ENCODE measurements at places on chromosomes 12 and 14.
A peak's percentile ranks its signal among the peaks of the same experiment; 100 is the strongest.

- no peak for DNase-seq
Observed at GRCh38 chr12:3352230-3352629, 138.8 kb upstream of the PRMT8 start.

DNA sequence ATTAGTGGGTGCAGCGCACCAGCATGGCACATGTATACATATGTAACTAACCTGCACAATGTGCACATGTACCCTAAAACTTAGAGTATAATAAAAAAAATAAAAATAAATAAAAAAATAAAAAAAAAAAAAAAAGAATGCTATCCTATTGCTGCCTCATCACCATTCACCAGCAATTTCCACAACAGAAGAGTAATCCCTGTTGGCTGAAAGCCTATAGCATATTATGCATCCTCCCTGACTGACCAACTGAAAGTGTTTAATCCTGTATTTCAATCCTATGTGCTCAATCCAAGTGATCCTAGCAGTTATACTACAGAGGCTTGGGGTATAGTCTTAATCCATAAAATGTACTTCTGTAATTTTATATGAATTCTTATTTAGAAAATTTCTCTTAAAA, 18.5 kb downstream of the DICER1 start:
- DNase-seq, result no peak

GRCh38 chr14:21093769-21094681, 4.4 kb downstream of the ZNF219 start:
- no peak for DNase-seq

GRCh38 chr12:20963762-20964161, 153.3 kb downstream of the SLCO1B3 start:
- no peak for DNase-seq

GRCh38 chr12:43396671-43397070, 155.3 kb downstream of the ADAMTS20 start:
- no peak for DNase-seq

DNA sequence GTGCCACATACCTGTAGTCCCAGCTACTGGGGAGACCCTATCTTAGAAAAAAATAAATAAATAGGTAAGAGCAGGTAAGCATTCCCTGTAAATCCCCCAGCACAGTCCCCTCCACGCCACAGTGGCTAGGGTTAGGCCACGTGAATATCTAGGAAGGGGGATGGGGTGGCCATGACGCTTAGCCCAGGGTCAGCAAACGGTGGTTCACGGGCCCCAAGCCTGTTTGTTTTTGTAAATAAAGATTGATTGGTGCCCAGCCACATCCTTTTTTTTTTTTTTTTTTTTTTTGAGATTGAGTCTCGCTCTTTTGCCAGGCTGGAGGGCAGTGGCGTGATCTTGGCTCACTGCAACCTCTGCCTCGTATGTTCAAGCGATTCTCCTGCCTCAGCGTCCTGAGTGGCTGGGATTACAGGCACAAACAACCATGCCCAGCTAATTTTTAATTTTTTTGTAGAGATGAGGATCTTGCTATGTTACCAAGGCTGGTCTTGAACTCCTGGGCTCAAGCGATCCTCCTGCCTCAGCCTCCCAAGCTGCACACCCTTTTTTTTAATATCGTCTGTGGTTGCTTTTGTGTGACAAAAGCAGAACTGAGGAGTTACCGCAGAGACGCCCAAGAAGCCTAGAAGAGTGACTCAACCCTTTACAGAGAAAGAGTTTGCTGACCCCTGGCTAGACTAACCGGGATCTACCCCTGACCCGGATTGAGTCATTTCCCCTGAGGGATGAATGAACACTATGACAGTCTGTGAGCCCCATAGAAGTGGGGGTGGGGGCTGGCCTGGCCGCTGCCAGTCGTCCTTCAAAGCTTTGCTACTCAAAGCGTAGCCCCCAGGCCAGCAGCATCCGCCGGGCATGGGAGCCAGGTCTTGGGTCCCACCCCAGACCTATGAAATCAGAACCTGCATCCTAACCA, 113.7 kb upstream of the NCOR2 start:
- DNase-seq, result peak; percentile 36

DNA sequence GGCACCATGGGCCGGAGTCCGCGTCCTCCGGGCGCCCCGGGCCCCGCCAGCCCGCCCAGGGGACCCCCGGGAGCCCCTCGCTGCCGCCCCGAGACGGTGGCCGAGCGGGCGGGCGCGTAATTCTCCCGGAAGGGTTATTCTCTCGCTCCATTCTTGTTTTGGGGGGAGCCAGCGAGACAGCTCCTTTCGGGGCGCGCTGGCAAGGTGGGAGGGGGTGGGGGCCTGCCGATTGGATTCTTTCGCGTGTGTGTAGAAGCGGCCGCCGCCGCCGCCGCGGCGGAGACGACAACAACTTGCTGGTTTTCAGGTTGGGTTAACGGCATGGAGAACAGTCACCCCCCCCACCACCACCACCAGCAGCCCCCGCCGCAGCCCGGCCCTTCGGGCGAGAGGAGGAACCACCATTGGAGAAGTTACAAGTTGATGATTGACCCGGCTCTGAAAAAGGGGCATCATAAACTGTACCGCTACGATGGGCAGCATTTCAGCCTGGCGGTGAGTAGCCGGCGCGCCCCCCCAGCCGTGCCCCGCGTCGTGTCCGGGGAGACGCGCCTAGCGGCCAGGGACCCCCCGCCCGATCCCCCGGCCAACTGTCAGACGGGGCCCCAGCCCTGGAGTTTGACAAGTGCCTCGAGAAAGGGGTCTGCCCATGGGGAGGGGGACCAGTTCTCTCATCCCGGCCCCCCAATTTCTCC, 755 bp downstream of the SETD1B start:
- no peak for DNase-seq

DNA sequence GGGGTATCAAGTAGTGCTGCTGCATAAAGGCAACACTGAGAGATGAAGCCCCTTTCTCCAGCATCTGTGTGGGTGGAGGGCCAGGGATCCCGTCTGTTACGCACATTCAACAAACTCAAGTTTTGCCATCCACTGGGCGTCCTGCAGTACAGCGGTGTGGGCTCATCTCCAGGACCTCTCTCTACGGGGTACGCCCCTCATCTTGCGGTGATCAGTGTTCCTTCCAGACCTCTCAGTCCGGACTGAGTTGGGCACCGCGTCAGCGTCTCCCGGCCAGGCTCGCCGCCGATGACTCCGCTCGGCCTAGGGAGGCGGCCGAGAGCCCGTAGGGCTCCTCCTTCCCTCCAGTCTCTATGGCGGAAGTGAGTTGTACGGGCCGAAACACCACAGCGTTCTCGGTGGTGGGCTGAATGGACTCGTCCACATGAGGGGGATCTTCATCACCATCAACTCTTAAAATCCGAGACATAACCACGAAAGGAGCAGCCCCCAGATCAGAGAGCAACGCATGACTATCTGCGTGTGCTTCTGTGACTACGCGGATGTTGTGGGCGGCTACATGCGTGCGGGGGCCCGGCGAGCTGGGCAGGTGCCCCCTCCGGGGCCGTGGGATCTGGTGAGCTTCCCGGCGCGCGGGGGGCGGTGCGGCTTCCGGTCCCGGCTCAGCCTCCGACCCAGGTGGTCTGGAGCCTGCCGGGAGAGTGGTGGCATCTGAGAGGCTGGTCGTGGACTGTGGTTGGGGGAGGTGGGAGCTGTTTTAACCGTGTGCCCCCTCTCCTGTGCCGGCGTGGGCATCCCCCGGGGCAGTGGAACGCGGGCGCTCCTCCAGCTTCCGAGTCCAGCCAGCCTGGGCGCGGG, at the start of gene ATG101:
ATG101 (plus strand) TSS at position 652 of the 858 bp plus-strand sequence. CDS start 3,673 bp downstream, outside the sequence.
- DNase-seq, result peak; percentile 94

GRCh38 chr12:92502417-92503028, 200.3 kb upstream of the PLEKHG7 start:
- peak; percentile 7 for DNase-seq

DNA sequence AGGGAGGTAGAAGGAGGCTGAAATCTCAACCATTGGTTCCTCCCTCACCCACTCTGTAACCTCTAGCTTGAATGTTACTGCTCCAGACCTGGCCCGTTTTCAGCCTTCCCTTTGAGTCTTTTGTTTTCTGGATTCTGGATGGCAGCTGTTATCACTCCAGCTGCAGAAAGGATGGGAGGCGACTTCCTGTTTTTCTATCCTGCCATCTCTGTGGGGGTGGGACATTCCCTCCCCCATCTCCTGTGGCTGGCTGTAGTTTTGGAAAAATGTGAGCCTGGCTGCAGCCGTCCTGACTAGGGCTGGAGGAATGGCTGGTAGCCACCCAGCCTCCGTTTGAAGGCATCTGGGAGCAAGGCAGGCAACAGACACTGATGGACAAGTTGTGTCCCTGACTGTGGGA, 2.9 kb upstream of the PPFIBP1 start:
- DNase-seq, result no peak

DNA sequence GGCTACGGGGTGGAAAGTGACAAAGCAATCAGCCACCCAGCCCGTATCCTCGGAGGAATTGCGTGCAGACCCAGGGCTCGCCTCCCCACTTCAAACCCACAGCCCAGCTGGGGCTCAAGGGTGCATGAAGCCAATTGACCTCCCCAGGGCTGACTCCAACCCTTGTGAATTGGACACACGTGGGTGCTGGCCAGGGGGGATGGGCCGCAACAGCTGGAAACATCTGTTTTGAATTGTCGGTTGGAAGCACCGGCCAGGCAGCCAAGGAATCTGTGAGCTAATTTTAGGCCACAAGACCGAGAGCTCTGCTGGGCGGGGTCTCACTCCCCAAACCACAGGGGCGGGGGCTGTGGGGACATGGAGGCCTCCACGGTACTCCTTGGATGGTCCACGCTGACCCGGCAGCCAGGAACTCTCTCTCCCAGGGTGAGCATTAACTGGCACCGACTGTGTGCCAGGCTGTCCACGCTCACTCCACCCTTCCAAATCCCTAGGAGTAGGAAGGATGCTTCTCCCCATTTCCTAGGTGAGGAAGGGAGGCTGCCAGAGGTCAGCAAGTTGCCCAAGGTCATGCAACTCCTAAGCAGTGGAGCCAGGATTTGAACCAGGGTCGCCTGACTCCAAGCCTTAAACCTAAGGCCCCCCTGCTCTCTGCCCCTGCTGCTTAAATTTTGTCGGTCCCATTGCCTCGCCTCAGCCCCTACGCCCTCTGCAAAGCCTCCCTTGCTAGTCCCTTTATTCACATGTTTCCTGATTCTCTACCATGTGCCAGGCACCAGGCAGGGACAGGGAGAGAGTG, 11.9 kb upstream of the TMEM119 start:
- DNase-seq, result no peak

All from HEK293T (cell line).